ENCODE measurements at places on chromosomes 5 and 9.

- no peak for DNase-seq
Observed at GRCh38 chr5:59833448-59833847, 60.1 kb downstream of the PDE4D start.

- DNase-seq: peak; percentile 60
Observed at GRCh38 chr5:170216257-170216864, 16.4 kb upstream of the C5orf58 start.

GRCh38 chr5:78077369-78078068 is 217.0 kb downstream of the AP3B1 start:
- no peak for DNase-seq

- DNase-seq: no peak
Observed at GRCh38 chr9:120230227-120230626, 349.7 kb downstream of the CDK5RAP2 start.

GRCh38 chr5:132487841-132488555 is 2.6 kb downstream of the IRF1 start:
- peak; percentile 33 for DNase-seq

- DNase-seq: no peak
Observed at GRCh38 chr9:2576631-2577030, 45.0 kb upstream of the VLDLR start.

GRCh38 chr5:170636206-170636605 is 132.4 kb downstream of the KCNIP1 start:
- no peak for DNase-seq

DNA sequence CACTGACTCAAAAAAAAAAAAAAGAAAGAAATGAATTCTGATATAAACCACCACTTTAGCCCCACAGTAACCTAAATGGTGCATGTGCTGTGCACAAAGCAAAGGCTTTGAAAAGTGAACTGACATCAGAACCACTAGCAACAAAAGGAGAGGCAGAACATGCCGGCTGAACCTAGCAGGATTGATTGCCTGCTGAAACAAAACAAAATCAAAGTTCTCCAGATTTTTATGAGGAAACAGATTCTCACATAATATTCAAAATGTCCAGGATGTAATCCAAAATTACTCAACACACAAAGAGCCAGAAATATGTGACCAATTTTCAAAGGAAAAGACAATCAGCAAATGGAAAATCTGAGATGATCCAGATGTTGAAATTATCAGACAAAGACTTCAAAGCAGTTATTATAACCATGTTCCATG is 37.9 kb downstream of the UBTD2 start:
- DNase-seq: no peak

DNA sequence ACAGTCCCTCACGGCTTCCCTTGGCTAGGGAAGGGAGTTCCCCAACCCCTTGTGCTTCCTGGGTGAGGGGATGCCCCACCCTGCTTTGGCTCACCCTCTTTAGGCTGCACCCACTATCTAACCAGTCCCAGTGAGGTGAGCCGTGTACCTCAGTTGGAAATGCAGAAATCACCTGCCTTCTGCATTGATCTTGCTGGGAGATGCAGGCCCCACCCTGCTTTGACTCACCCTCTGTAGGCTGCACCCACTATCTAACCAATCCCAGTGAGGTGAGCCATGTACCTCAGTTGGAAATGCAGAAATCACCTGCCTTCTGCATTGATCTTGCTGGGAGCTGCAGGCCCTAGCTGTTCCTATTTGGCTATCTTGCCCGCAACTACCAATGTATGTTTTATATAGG is 44.7 kb downstream of the CCL28 start:
- DNase-seq: no peak
